AG09309 (cell line): ENCODE measurements at places on chromosomes 1 and 21.

DNA sequence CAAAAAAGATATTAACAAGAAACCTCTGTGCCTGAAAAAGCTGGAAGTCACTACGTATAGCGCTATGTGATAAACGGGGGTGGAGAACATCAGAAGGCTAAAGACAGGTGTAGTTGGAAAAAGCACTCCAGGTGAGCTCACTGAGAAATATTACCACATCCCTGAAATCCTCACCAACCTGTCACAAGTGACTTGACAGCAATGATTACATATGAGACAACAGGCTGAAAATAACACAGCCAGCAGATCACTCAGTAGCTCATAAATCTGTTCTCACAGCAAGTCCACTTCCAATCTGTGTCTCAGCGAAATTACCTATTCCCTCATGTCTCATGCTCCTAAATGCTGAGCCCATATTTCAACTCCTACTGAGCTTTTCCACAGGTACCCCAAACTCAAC is 120.5 kb downstream of the UBR4 start:
- no peak for DNase-seq

GRCh38 chr1:82348487-82348886 is 547.8 kb downstream of the ADGRL2 start:
- no peak for DNase-seq

DNA sequence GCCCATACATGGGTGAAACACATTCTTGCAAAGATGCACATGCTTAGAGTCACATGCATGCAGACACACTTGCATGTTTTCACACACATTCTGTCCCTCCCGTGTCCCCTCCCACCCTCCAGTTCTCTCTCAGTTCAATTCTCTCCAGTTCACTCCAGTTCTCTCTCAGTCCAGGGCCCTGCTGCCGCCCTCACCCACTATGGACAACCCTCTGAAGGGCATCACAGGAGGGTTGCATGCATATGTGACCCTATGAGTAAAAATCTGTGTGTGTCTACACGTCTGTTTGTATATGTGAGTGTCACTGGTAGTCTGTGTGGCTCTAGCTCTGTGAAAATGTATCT is 21.8 kb upstream of the ADGRB2 start:
- DNase-seq, result no peak

GRCh38 chr1:172272087-172272486 is 148.4 kb upstream of the C1orf105 start:
- no peak for DNase-seq

DNA sequence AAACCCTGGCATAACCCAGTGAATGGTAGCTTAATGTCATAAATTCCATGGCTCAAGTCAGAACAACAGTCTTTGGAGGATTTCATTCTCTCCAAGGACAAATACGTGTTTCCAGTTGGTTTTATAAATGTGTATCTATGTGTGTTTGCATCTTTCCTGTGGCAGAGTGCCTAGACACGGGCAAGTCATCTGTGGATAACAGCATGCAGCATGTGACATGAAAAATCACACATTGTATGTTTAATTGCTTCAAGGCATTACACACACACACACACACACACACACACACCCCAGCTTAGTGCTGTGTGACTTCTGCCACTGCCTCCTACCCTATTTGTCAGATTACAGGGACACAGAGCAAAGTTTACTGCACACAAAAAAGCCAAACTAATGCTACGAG is 68.2 kb upstream of the SSX2IP start:
- DNase-seq, result no peak

GRCh38 chr1:40856656-40857302 is 5.4 kb downstream of the CITED4 start:
- DNase-seq, result no peak

GRCh38 chr1:11788549-11789053 is 17.2 kb downstream of the MTHFR start:
- no peak for DNase-seq

DNA sequence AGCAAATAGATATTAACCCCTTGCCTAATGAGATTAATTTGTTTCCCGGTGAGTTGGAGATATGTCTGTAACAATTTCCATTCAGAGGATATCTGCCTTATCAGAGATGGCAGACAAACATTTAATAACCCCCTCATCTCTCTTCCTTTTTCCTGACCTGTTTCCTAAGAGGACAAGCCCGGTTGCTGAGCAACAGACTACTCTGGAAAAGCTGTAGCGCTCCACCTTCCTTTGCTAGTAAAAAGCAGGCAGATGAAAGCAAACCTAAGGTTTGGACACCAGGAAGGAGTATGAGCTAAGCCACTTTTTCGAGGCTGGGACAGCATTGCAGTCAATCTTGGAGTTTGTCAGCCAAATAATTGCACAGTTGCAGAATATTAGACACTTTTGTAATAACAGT is 82.4 kb downstream of the RGS21 start:
- DNase-seq, result no peak

- no peak for DNase-seq
Observed at GRCh38 chr1:40270152-40270834, 12.3 kb downstream of the ZMPSTE24 start.

DNA sequence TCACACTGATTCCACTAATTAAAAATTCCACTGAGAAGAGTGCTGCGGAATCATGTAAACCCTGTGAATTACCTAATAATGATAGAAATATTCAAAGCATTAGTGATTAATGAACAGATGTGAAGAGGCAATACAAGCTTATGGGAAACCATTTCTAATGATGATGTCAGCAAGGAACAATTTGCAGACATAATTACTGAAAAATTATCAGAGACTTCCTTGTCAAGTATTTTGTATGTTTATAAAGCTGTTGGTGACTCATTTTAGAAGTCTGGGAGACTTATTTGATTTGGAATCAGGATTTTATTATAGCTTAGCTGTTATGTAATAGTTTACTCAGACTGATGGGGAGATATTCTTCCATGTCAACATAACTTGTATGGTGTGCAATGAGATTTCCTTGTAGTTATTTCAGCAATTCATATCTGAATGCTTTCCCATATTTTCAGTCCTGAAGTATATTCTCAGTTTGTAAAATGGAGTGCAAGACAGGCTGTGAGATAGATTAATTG is 135.5 kb downstream of the TGFB2 start:
- peak; percentile 82 for DNase-seq

DNA sequence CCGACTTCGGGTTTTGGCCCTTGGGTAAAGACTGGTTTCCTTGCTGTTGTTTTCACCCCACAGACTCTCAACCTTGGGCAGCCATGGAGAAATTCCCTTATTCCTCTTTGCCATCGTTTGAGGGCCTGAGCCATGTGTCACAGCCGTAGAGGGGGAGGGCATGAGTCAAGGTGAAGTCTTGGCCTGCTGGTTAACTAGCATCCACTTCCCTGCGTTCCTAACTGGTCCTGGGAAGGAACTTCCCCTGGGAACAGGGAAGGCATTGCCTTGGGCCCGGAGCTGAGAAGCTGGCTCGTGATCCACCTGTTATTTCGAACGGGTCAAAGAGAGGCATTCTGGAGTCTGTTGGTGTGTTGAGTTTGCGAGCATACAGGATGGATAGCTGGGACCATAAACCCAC is 464.9 kb downstream of the CAMTA1 start:
- DNase-seq, result no peak

DNA sequence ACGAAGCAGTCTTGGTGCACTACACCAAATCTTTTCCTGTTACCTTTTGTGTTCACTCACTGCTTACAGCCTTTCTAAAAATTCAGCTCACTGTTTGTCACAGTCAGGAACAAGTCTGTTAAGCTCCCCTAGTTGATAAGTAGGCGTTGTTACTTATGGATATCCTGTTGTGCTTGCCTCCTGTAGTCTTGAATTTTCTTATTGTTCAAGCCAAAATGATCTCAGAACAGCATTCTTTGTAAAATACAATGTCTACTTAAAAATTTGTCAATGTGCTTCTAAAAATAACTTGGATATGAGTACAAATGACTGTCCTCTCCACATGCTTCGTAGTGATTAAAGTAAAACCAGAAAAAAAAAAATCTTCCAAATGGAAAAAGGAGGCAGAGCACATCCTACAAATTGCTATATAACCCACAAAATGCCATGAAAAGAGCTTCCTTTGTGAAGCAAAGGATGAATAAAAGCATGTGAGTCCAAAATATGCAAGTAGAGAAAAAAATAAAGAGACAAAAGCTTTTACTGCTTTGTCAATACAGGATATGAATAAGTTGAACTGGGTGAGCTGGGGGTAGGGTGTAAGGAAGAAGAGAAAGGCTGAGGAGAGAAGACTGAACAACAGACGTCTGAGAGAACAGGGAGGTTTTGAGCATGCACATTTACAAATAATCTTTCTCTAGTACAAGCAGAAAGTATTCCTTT is 228.9 kb upstream of the ADGRL4 start:
- no peak for DNase-seq

- no peak for DNase-seq
Observed at GRCh38 chr1:25360596-25361581, 22.8 kb downstream of the TMEM50A start.

DNA sequence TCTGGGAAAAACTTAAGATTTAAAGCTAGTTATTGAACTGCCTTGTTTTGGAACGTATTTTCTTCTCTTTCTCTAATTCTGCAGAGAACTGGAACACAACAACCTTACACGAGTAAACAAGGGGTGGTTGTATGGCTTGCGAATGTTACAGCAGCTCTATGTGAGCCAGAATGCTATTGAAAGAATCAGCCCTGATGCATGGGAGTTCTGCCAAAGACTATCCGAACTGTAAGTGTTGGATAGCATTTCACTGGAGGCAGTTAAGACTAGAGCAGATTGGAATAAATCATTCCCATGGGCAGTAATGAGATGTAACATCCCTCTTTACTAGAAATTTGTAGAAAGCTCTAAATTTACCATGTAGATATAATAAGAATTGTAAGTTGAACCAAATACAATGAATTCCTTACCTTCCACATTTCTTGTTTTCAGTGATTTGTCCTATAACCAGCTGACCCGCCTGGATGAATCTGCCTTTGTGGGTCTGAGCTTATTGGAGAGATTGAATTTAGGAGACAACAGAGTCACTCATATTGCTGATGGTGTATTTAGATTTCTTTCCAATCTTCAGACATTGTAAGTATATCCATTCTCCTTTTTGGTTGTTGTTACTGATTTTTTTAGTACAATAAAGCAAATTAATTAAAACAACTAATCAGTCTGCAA is 22.9 kb downstream of the LRIG2 start:
- no peak for DNase-seq

- no peak for DNase-seq
Observed at GRCh38 chr1:30755746-30756145, 1.8 kb downstream of the LAPTM5 start.

- no peak for DNase-seq
Observed at GRCh38 chr1:198687429-198687828, 48.6 kb downstream of the PTPRC start.

DNA sequence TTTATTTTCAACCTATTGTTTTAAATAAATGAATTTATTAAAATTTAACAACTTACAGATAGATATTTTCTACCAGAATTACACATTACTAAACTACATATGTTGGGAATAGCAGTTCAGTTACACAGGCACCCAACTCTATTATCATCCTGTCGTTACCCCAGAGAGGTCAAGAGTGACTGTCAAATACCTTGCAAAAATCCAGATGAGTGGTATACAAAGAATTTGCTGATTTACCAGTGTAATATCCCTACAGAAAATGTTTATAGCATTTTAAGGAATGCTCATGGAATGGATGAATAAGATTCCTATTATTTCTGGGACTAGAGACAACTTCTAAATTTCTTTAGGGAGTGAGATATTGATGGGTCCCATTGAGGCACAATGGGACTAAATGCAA is 300.7 kb upstream of the RGS18 start:
- DNase-seq, result no peak

DNA sequence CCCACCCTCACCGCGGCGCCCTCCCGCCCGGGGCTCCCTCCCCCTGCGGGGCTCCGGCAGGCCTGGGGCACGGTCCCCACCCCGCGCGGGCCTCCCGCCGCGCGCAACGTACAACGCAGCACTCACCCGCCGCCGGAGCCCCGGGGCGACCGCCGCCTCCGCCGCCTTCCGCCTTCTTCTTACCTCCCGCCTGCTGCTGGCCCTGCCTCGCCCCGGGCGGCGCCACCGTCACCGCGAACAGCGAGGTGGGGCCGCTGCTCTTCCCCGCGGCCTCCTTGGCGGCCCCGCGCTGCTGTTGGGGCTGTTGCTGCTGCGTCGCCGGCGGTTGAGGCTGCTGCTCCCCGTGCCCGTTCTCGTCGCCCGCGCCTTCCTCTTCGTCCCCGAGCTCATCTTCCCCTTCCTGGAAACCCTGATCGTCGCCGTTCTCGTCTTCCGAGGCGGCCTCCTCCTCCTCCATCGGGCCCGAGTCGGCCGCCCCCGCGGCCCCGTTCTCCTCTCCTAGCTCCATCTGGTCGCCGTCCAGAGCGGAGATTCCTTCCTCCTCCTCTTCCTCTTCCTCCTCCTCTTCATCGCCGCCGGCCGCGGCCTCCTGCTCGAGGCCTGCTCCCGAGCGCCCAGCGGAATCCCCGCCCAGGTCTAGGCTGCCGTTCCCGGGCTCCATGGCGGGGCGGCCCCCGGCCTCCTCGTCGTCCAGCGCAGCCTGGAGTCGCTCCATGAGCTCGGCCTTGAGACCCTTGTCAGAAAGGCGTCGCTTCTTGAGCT is 671 bp downstream of the HNRNPU start:
- no peak for DNase-seq

GRCh38 chr1:174135211-174135610 is 24.1 kb upstream of the RABGAP1L start:
- DNase-seq, result no peak

- no peak for DNase-seq
Observed at GRCh38 chr1:200372885-200373181, 37.0 kb downstream of the ZNF281 start.

- DNase-seq, result no peak
Observed at GRCh38 chr1:230702934-230703678, 10.8 kb downstream of the AGT start.

GRCh38 chr1:234724516-234725176 is 114.7 kb upstream of the IRF2BP2 start:
- no peak for DNase-seq

DNA sequence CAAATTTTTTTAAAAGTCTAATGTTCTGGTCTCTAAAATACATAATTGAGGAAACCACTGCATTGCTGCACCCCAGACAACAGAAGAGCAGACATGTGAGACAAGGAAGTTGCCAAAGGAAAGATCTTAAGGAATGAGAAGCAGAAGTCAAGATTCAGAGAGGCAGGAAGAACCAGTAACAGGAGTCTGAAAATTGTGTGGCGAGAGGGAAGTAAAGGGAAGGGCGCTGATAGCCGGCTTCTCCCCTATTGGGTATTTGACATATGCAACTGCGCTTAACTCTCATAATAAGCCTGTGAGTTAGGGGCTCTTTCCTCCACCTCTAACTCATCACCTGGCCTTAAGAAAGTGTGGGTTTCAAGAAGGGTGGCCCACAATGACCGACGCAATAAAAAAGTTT is 21.9 kb upstream of the KIF14 start:
- DNase-seq, result no peak

DNA sequence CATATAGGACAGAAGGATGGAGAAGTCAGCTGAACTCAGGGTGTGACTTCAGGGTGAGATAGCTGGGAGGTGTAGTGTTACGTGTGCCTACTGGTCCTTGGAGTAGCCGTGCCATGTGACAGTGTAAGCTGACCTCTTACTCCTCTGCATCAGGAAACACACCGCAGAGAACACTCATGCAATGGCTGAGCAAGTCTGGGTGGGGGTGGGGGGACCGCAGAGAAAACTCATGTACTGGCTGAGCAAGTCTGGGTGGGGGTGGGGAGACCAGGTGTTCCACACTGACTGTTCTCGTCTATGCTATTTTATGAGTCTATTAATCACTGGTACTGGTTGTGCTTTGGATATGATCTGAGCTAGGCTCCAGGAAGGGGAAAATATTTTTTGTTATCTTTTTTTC is 233.1 kb downstream of the PAPPA2 start:
- DNase-seq, result no peak

- no peak for DNase-seq
Observed at GRCh38 chr1:203662360-203662759, 35.7 kb downstream of the ATP2B4 start.

GRCh38 chr1:220684890-220685289 is 5.3 kb upstream of the C1orf115 start:
- no peak for DNase-seq
